ENCODE measurements at places on chromosomes 3 and 15.

DNA sequence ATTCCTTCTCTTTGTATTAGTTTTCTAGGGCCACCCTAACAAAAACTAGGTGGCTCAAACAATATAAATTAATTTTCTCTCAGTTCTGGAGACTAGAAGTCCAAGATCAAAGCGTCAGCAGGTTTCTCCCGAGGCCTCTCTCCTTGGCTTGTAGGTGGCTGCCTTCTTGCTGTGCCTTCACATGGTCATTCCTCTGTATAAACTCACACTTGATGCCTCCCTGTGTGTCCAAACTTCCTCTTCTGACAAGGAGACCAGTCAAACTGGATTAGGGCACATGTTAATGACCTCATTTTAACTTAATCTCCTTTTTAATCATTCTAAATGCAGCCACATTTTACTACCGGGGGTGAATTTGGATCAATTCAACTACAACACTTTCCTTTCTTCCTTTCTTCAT lies 691.1 kb downstream of the DIPK2A start:
- DNase-seq: no peak

- no peak for DNase-seq
Observed at GRCh38 chr3:18827664-18828063, 320.6 kb upstream of the KCNH8 start.

GRCh38 chr3:141170678-141171295 lies 60.8 kb upstream of the PXYLP1 start:
- no peak for DNase-seq

DNA sequence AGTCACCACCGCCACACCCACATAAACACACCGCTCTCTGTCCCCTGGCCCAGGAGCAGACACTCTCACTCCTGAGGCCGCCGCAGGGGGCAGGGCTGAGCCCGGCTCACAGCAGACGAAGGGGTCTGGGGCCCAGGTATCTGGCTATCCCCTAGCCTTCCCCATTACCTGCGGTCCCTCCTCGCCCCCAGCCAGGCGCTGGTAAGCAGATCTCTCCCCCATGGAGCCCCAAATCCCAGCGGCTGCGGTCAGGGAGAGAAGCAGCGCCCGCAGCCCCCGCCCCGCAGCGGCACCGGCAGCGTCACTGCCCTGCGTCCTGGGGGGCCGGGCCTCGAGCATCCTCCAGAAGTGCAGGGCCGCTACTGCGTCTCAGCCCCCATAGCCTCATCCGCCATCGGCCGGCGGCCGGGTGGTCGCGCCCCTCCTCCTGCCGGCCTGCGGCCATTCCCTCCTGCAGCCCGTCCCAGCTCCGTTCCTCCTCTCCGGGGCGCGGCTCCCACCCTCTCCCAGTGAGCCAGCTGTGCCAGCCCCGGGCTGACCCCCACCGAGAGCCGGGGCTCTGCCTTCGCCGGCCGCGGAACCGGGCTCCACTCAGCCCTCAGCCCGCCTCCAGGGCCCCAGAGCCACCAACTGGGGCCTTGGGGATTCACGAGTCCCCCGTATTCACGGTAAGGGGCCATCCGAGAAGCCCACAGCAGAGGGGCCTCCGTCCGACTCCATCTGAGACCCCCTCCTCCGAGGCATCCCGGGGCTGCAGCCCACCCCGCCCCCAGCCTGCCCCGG lies 13.1 kb downstream of the TNK2 start:
- no peak for DNase-seq

DNA sequence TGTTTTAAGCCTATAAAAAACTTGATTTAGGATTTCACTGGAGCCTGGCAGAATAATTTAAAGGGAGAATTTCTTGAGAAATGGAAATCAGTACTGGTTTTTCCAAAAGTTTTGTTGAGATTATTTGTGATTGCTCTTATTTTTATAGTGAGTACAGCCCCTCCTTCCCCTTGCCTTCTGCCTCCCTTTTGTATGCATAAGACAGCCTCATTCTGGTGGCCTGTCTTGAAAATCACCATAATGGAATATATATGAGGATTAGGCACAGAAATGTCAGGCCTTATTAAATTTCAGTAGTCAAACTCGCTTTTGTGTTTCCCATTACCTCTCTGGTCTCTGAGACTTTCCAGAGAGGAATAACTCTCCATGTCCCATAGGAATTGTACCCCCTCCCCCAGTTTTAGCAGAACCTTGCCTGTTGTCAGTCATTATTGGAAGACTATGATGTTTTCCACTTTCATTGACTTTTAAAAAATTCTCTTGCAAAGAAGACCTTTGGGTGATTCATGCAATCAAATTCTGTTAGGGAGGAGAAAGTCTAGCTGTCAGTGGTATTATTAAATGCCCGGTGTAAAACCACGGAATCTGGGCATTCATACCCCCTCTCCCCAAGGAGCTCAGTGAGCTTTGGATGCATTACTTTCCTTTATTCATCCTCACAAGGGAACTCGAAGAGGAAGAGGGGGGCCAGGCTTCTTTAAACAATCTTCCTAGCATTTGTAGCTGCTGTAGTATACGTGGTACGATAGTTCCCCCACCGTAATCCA lies 171.6 kb upstream of the TSC22D2 start:
- DNase-seq: no peak

GRCh38 chr3:129207479-129207878 lies 23.8 kb upstream of the CNBP start:
- no peak for DNase-seq

DNA sequence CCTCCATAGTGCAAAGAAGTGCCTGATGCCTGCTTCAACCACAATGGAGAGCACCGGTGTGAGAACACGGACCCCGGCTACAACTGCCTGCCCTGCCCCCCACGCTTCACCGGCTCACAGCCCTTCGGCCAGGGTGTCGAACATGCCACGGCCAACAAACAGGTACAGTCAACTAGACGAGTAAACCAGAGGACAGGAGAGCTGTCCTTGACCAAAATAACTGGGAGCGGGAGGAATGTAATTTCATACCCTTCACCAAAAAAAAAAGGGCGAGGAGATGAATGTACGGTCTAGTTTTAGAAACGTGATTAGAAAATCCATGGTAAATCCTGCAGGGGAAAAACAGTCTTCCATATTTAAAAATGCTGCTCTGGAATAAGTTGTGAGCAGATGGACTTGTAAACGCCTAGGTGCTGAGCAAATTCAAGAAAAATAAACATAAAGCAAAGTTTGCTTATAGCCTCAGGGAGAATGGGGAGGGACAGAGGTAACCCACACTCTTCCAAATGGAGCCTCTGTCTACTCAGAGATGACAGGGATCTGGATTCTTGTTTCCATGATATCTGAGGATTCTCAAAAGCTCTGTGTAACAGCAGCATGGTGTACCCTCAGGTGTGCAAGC lies 8.4 kb downstream of the THBS1 start:
- no peak for DNase-seq

DNA sequence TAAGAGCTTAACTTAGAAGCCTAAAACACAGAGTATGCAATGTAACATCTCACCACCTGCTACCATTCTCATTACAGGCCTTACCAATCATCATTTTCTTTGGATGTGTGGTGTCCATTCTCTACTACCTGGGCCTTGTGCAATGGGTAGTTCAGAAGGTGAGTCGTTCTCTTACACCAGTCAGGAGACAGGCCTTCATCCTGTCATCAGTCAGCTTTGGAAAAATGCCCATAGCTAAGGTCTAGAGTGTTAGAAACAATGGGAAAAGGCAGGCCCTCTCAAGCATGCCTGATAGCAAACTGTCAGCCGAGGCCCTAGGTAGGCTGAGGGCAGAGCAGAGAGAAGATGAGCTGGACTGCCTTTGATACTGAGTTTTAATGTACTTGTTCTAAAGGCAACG lies 13.5 kb downstream of the SLC28A2 start:
- DNase-seq: no peak

DNA sequence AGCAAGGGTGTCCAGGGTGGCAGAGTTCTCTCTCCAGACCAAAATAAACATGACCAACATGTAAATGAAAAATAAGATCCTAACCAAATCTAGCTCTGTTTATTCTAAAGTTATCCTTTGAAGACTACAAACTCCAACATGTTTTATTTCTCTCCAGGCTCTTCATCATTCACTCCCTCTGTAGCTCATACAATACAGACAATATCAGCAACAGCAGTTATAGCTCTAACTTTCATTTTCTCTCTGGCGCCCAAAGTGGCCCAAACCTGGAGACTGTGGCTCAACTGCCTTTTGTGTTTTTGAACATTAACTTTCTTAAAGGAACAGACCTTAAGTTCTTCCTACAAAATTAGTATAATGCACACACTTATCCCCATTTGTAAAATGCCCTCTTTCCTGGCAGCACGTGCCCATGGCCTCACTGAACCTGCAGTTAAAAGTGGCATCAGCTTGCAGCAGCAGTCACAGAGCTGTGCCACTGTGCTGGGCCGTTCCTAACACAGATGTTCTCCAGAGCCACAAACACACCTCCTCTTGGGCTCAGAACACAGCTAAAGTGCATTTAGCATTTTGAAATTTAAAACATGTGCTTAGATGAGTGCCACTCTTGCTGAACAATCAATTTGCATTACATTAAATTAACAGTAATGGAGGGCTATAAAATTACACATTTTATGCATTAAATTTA lies 91.9 kb downstream of the RORA start:
- DNase-seq: no peak

- DNase-seq: no peak
Observed at GRCh38 chr15:73357999-73358665, 10.6 kb downstream of the HCN4 start.

- no peak for DNase-seq
Observed at GRCh38 chr15:80447077-80447476, 42.9 kb downstream of the ARNT2 start.

GRCh38 chr3:52370531-52370930 lies 54.4 kb downstream of the DNAH1 start:
- no peak for DNase-seq

DNA sequence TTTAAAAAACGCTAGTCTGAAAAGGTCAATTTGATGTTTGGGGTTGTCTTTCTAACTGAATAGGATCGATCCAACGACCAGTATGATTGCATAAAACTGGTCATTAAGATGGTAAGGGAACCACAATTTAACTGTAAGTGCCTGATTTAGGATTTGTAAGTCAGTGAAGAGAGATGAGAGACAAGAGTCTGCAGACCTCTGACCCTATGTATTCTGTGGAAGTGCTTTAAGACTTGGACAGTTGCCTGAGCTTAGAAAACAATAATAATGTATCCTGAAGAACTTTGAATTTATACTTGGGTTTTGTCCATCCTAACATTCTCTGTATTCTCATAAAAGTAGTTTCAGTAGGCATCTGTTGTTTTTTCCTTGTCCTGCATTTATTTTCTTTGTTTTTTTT lies 221.4 kb upstream of the SUCLG2 start:
- no peak for DNase-seq

- DNase-seq: no peak
Observed at GRCh38 chr15:45812200-45812599, 177.4 kb downstream of the SQOR start.

GRCh38 chr3:46076606-46077005 lies 49.3 kb upstream of the XCR1 start:
- no peak for DNase-seq

DNA sequence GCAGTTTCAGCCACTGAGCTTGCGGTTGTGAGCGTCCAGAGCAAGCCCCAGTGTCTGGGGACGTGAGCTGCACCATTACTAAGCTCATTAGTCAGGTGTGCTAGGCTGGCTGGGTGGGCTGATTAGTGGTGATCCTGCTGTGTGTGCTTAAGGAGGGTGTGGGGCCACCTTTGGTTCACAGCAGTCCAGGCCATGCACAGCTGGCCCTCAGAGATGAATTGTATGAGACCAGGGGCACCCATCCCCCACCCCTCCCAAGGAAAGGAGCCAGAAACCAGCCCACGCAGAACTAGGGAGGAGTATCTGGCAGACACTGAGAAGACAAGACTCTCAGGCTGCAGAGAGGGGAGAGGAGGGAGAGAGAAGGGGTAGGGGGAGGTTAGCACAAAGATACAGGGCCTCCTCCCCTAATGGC lies 3.8 kb downstream of the TYRO3 start:
- DNase-seq: no peak

GRCh38 chr15:68515371-68516095 lies 63.3 kb upstream of the CORO2B start:
- no peak for DNase-seq

DNA sequence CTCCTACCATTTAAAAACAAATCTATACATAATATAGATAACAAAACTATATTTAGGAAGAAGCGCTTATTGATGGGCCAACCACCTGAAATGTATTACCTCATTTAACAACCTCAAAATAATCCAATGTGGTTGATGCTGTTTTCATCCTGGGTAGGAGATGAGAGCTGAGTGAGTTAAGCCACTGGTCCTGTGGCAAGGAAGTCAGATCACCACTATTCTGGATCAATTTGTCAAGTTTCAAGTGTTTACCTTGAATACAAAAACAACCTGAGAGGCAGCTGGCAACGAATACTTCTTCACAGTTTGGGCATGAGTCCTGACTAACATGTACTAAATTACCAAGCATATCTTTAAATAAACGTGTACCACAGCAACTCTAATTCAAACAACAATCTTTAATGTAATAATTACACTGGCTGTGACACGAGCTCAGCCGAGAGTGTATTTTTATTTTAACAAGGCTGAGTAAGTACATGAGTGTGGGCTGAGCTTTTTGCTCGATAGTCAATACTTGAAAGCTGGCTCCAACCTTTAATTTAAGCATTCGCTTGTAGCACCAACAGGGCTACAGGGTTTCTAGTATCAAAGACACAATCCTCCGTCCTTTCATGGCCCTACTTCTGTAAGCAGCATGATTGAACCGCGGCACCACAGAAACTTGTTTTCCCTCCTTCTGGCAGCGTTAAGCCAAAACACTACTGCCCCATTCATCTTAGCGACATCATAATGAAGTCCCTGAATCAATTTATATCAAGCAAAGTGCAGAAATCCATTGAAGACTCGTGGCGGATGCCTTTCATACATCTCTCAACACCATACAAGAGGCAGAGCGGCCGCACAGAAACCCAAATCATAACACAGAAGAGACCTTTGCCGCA lies 93.8 kb upstream of the ICE2 start:
- DNase-seq: no peak

DNA sequence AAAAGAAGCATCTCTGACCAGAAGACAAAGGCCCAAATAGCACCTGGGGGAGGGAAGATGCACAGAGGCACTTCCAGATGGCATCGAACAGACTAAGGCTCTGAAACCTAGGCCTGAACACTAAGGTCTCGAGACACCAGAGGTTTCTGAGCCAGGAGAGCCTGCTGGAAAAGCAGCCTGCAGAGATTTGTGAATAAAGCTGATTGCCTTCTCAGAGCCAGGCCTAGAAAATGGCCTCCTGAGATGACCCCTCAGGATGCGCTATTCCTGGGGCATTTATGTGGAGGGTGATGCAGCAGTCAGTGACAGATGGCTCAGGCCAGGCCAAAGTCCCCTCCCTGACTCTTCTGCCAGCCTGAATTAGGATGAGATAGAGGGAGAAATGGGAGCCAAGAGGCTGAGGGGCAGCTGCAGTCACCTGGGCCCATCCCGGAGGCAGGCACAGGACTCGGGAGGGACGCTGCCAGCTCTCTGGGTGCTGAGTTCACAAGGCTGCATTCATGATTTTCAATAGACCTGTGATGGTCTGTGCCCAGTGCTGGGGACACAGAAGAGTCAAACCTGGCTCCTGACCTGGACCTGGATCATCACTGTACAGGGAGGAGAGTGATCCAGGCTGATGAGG lies 6.9 kb downstream of the PRSS50 start:
- no peak for DNase-seq
